ENCODE measurements at places on chromosomes 3 and 15. TPM values are rescaled to one million over a fixed set of nuclear protein-coding genes. Genes with fewer than 3 reads are reported as not detected.

PGBD4 gene
- total RNA-seq = 0.55 TPM

FGF12 gene
- total RNA-seq = 2.2 TPM

ALDH1A3 gene
- 15.0 TPM for total RNA-seq

MESP2 gene
- not detected for total RNA-seq

NGLY1 gene
- total RNA-seq = 58.1 TPM
